ENCODE measurements at places on chromosomes 2 and 18.

DNA sequence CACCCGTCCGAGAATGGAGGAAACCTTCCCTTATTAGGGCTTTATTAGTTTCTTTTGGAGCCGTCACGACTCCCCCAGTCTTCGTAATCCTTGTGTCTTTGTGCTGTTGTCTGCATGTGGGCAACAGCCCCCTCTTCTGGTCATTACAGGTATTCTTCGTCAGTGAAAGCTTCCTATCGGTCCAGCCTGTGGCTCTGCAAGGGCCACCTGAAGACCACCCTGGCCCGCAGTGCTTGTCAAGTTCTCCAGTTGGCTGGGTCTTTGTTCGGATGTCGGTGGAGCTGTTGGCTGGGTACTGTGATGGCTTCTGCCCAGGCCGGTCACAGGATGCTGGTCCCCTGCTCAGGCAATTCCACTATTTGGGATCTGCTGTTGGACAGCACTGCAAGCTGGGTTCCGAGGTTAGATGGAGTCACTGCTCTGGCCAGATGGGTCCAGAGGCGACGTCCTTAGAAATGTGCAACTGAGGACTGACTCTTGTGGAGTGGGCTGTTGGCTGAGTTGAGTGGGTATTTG, 19.2 kb downstream of the E2F6 start:
- DNase-seq = peak; percentile 36

DNA sequence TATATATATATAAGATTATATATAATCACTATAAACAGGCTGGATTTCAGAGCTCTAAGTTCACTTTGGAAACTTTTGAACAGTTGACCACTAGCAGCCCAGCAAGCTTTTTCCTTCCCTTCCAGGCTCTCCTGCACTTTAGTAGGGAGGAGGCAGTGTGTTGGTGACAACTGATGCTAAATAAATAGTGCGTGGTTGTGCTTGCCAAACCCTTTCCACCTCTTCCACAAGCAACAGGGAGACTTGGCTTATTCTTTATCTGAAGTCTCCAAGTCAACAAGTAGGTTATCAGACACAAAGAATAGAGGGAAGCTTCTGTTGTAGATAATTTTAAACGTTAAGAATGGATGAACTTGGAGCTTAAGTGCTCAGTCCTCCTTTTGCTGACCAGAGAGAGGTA, 408.2 kb upstream of the HNRNPA3 start:
- no peak for DNase-seq

- no peak for DNase-seq
These were observed 18.0 kb downstream of the ZC3H15 start for GRCh38 chr2:186503827-186504606.

GRCh38 chr2:166593403-166593802, 99.4 kb upstream of the SCN7A start:
- DNase-seq = no peak

- DNase-seq = no peak
These were observed 13.6 kb downstream of the DCAF17 start for GRCh38 chr2:171447675-171448074.

GRCh38 chr2:8258406-8258805, 423.4 kb upstream of the ID2 start:
- DNase-seq = no peak

- no peak for DNase-seq
These were observed 92.9 kb downstream of the TTC27 start for GRCh38 chr2:32720771-32721170.

- no peak for DNase-seq
These were observed 9.5 kb upstream of the GRHL1 start for GRCh38 chr2:9941996-9942390.

DNA sequence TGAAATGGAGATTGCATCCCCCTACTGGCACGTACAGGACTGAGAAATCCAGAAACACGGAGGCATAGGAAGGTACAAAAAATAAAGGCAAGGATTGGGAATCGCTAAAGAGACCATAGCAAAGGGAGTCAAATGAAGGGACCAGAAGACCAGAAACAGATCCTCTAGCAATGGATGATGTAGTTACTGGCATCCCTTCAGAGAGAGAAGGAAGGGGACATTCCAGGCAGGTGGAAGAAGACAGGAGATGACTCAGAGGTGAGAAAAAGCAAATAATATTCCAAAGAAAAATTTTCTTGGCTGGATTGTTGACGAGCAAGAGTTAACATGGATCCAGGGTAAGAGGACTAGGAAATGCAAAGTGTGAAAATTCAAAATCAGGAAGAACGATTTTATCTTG, 78.4 kb upstream of the FZD7 start:
- DNase-seq = no peak

GRCh38 chr18:3069671-3070433, 56.9 kb upstream of the LPIN2 start:
- DNase-seq = no peak

DNA sequence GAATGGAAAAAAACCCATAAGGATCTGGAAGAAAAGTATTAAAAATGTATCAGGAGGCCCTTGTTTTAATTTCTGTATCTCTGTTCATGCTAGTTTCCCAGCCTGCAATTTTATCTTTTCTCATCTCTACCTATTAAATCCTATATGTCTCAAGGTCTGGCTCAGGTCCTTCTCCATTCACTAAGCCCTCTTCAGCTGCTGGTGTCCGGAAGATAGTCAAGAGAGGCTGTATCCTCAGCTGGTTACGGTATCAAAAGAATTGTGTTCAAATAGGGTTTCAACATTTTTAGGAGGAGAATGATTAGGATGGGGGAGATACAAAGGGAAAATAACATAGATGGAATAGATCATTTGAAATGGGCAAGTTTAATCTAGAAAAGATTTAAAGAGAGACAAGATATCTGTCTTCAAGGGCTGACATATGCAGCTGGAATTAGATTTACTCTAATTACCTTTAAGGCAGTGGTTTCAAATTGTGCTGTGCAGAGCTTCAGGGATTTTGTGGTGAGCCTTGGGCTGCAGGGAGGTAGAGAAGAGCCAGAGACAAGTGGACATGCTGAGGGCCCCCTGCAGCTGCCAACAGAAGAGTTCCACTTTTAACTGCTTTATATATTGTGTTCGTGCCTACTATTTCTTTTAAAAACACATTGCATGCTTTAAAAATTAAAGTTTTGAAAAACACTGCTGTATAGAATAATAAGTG, 24.1 kb downstream of the GREB1L start:
- DNase-seq = no peak

DNA sequence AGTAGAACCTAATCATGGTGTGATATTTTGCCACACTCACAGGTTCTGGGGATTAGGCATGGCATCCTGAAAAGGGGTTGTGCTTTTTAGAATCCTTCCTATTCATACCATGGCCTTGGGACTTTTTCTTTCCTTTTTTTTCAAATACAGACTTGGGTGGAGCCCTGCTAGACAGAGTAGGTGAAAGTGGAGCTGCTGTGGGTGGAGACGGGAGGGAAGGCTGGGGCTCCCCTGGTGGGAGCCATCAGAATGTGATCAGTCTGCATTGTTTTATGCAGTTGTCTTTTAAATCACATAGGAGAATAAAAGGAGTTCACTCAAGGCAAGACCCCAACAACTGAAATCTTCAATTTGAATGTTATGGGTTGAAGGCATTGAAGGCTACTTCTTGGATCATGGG, 130.2 kb downstream of the VAPA start:
- DNase-seq = no peak

GRCh38 chr2:129469871-129470270, 509.6 kb upstream of the RAB6C start:
- no peak for DNase-seq

GRCh38 chr2:224134003-224134734, 95.1 kb upstream of the SERPINE2 start:
- no peak for DNase-seq

- no peak for DNase-seq
These were observed 713.9 kb upstream of the CDH2 start for GRCh38 chr18:28890791-28891190.

DNA sequence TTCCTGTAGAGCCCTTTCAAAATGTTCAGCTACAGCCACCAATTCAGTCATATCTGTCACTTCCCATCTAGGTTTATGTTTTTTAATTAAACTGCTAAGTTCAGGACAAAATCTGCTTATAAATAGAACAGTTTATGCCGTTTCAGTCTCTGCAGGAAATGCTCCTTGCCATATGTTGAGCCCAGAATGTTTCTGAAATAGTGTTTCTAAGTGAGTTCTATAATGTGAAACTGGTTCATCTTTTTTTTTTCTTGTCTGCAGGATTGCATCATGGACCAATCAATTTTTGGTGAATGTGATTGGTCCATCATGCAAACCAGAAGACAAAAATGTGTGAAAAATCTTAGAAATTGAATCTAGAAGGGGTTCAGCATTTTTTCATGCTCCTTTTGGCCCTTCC, 30.2 kb upstream of the RHOB start:
- DNase-seq = no peak

DNA sequence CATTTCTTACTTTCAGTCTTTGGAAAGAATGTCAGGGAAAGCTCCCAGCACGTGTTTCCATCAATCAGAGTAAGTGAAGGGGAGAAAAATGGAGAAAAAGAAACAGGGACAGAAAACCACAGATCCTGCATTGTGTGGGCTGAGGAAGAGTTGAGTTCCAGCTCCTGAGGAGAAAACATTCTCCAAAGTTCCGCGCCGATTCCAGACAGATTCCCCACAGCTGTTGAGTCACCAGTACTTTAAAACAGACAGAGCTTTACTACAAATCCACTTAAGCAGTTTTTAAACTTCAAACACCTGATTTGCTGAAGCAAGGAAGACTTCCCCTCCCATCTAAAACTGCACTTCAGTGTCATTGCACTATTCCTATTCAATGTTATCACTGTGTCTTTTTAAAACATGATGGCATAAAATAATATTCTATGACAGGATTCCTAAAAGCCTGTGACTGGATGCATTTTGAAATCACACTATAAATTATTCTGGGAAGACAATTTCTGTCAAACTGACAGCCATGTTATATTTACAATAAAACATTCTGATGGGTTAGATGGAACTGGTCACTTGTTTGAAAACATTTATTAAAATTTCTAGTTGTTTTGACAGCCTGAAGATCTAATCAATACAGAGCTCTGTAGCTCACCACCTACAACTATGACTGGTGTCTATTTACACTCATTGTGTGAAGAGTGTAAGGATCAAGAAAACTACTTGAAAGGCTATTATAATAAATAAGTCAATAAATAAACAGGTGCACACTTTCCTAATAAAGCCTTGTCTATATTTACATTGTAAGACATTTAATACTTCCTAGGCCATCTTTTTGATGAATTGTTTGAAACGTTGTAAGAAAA, 40.9 kb downstream of the TCF4 start:
- DNase-seq = no peak

- no peak for DNase-seq
These were observed 30.6 kb upstream of the CHRNA1 start for GRCh38 chr2:174794851-174795374.

- no peak for DNase-seq
These were observed 112.5 kb upstream of the CREB1 start for GRCh38 chr2:207417301-207417718.

GRCh38 chr18:76405280-76405679, 89.8 kb downstream of the ZNF516 start:
- no peak for DNase-seq

- no peak for DNase-seq
These were observed 238.4 kb upstream of the SMAD2 start for GRCh38 chr18:48168861-48169260.

- DNase-seq = no peak
These were observed 830.6 kb downstream of the SLC4A3 start for GRCh38 chr2:220458051-220458450.

- DNase-seq = no peak
These were observed 367.1 kb downstream of the ZEB2 start for GRCh38 chr2:144152817-144153271.

DNA sequence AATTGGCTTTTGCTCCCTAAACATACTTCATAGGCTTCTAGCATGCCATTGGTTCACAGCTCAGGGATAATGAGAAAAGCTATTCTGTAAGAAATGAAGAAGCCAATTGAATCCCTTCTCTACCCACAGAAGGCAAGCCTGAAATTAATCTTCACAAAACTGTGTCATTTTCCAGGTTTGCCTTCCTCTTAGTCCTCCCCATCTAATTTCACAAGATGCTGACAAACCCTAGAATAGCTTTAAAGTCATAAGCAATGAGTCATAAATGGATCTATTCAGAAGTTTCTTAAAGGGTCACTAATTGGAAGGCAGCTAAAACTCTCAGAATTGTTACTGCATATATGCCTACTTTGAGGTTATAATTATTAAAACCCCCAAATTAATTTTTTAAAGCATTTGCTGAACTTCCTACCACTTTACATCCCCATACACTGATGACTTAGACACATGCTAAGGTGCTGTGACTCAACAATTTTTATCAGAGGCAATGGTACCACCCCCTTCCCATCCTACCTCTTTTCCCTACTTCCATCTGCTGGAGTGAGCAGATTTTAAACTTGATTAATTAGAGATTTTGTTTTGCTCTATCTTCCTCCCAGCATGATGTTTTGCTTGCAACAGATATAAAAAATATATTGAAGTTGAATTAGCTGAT, 51.3 kb upstream of the NABP1 start:
- no peak for DNase-seq

DNA sequence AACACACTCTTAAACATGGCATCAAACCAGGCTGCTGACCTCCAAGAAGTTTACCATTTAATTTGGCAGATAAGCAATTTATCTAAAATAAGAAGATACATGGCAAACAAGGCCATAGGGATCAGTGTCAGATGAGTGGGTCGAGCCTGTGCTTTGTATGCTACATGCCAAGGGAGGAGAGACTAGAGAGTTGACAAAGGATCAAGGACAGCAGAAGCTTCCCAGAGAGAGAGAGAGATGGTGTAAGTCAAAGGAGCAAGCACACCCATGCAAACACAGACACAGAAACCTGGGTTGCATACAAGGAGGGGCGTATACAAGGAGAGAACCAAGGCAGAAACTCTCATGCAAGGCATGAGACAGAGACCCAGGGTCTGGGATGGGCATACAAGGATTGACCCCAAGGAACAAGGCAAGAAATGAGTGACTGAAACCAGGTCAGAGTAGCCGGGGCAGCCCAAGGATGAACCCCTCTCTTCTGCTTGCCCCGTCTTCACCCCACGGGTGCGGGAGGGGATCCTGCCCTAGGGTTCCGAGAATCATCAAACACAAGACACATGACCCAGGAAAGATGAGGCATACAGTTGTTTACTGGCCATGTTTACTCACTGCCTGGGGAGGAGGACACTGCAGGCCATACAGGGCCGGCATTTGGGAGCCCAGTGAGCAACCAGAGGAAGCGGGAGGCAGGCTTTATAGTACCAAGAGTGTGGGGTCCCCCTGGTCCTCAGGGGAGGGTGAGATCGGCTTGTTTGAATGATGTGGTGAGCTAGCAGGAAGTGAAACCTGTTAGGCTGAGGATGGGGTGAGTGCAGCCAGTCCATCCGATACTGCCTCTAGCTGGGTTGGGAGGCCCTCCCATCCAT, 529.2 kb upstream of the ID2 start:
- DNase-seq = no peak

GRCh38 chr18:9410515-9410914, 64.8 kb upstream of the RALBP1 start:
- no peak for DNase-seq

GRCh38 chr18:42513441-42513840, 558.4 kb downstream of the PIK3C3 start:
- no peak for DNase-seq

- no peak for DNase-seq
These were observed 149.2 kb downstream of the FAM210A start for GRCh38 chr18:13577091-13577697.

GRCh38 chr18:3902676-3903075, 452.7 kb downstream of the TGIF1 start:
- no peak for DNase-seq

All from effector CD4-positive, alpha-beta T cell (primary cell).